ENCODE measurements at places on chromosomes 3 and 15. TPM values are rescaled to one million over a fixed set of nuclear protein-coding genes. Genes with fewer than 3 reads are reported as not detected.
A peak's percentile ranks its signal among the peaks of the same experiment; 100 is the strongest.

SLC6A11 gene
- total RNA-seq = not detected

GRCh38 chr15:99917252-99917651 is 184.0 kb upstream of the LYSMD4 start:
- DNase-seq = no peak
- no peaks in the 10 kb centered on the region for H3K4me1 ChIP-seq
- H3K27ac ChIP-seq = no peak overlapping the region
- H3K27me3 ChIP-seq = no peaks in the 10 kb centered on the region
- no peak overlapping the region for H3K4me3 ChIP-seq

CLDN18 gene
- not detected for total RNA-seq

ALDH1L1 gene
- 50.2 TPM for total RNA-seq

DNA sequence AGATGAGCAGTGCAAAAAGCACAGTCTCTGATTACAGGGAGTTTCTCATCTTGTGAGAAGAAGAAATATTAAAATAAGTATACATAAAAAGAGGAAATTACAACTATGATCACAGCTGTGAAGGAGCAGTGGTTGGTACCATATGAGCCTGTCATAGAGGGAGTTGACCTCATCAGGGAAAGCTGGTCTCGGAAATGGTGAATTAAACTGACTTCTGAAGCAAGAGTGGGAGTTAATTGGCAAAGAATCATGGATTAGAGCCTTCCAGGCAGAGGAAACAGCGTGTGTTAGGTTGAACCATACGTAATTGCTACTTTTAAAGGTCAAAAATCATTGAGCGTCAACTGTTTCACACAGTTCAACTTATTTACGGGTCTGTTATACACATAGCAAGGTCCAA is 539.1 kb downstream of the EDEM1 start:
- no peak overlapping the region for H3K27ac ChIP-seq
- H3K4me3 ChIP-seq = no peak overlapping the region
- no peaks in the 10 kb centered on the region for H3K27me3 ChIP-seq
- no peaks in the 10 kb centered on the region for H3K4me1 ChIP-seq
- no peaks in the 10 kb centered on the region for H3K36me3 ChIP-seq
- DNase-seq = no peak

- no peak overlapping the region for H3K4me3 ChIP-seq
- no peaks in the 10 kb centered on the region for H3K27me3 ChIP-seq
- H3K4me1 ChIP-seq = no peaks in the 10 kb centered on the region
- no peak overlapping the region for H3K27ac ChIP-seq
Measured at GRCh38 chr3:141305436-141305835, 62.9 kb upstream of the ZBTB38 start.

DNA sequence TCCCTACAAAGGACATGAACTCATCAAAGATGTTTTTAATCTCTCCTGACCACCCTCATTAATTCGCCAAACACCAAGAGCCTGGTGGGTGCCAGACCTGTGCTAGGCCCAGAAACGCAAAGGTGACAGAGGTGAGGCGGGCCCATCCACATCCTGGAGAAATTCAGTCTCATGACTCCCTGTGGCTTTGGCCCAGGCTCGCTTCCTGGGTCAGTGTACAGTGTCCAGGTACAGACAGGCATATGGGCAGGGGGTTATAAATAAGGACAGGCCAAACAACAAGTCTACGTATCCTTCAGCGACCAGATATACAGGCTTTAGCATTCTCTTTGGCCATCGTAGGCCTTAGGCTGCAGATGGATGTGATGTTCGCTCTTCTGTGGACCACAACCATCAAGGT is 945 bp upstream of the PLA2G4F start:
- peaks cover 31% of the 10 kb centered on the region for H3K36me3 ChIP-seq
- peaks cover 4% of the 10 kb centered on the region for H3K4me1 ChIP-seq
- no peaks in the 10 kb centered on the region for H3K27me3 ChIP-seq
- no peak for DNase-seq

ISLR gene
- 323 TPM for total RNA-seq

GRCh38 chr3:155283092-155284056 is 10.1 kb downstream of the STRIT1 start:
- H3K27me3 ChIP-seq = no peaks in the 10 kb centered on the region
- no peak overlapping the region for H3K27ac ChIP-seq
- no peaks in the 10 kb centered on the region for H3K4me1 ChIP-seq
- DNase-seq = no peak
- no peak overlapping the region for H3K4me3 ChIP-seq
- no peaks in the 10 kb centered on the region for H3K36me3 ChIP-seq

- no peaks in the 10 kb centered on the region for H3K27me3 ChIP-seq
- H3K27ac ChIP-seq = no peak overlapping the region
- no peaks in the 10 kb centered on the region for H3K36me3 ChIP-seq
- DNase-seq = no peak
Measured at GRCh38 chr15:91456921-91457320, 356.9 kb downstream of the SV2B start.

DNA sequence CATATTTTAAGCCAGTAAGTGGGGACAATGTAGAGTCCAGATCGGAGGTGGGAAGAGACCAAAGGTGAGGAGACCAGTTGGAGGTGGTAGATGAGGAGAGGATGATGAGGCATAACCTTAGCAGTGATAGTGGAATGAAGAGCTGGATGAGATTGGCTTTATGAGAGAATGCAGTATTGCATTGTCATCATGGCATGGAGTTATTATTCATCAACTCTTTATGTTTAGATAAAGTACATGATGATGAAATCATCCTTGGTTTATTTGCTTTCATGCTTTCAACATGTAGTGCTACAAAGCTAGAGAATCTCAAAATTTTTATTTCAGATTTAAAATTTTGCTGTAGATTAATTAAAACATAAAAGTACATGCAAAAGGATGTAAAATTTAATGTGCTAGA is 64.0 kb downstream of the PPM1L start:
- DNase-seq = no peak
- H3K27me3 ChIP-seq = no peaks in the 10 kb centered on the region

- no peaks in the 10 kb centered on the region for H3K27me3 ChIP-seq
- H3K4me3 ChIP-seq = peak overlapping the region; percentile 94
- peak overlapping the region; percentile 86 for H3K27ac ChIP-seq
- no peak for DNase-seq
- peaks cover 13% of the 10 kb centered on the region for H3K4me1 ChIP-seq
Measured at GRCh38 chr3:196431181-196432136, 768 bp downstream of the UBXN7 start.

- no peaks in the 10 kb centered on the region for H3K27me3 ChIP-seq
- H3K36me3 ChIP-seq = no peaks in the 10 kb centered on the region
- DNase-seq = no peak
- H3K4me3 ChIP-seq = no peak overlapping the region
- H3K4me1 ChIP-seq = no peaks in the 10 kb centered on the region
- H3K27ac ChIP-seq = no peak overlapping the region
Measured at GRCh38 chr15:38905632-38906031, 341.0 kb upstream of the RASGRP1 start.

- no peaks in the 10 kb centered on the region for H3K27me3 ChIP-seq
- no peaks in the 10 kb centered on the region for H3K4me1 ChIP-seq
- no peak for DNase-seq
- H3K4me3 ChIP-seq = no peak overlapping the region
- H3K36me3 ChIP-seq = no peaks in the 10 kb centered on the region
Measured at GRCh38 chr3:53753518-53754183, 92.6 kb downstream of the CHDH start.

ZNF860 gene
- total RNA-seq = 0.81 TPM

SPINK8 gene
- total RNA-seq = not detected

DNA sequence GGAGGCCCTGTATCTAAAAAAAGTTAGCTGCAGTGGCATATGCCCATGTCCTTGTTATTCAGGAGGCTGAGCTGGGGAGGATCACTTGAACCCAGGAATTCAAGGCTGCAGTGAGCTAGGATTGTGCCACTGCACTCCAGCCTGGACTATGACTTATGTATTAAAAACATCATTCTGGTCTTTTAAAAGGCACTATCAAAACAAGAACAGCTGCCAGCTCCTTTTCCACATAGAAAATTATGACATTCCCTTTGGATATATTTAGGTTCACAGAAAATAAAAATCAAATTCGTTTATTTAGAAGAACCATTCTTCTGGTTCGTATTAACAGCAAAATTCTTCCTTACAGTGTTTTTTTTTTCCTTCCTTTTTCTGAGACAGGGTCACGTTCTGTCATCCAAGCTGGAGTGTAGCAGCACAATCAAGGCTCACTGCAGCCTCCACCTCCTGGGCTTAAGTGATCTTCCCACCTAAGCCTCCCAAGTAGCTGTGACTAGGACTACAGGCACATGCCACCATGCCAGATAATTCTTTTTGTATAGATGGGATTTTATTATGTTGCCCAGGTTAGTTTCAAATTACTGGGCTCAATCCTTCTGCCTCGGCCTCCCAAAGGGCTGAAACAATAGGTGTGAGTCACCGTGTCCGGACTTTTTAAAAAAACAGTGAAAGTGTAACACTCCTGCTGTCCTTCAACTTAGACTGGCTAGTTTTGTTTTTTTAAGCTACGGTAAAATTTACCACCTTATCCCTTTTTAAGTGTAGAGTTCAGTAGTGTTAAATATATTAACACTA is 13.9 kb downstream of the ICE2 start:
- no peaks in the 10 kb centered on the region for H3K36me3 ChIP-seq
- no peak overlapping the region for H3K27ac ChIP-seq
- no peak for DNase-seq
- H3K4me1 ChIP-seq = peaks cover 6% of the 10 kb centered on the region

- no peak overlapping the region for H3K27ac ChIP-seq
- H3K36me3 ChIP-seq = no peaks in the 10 kb centered on the region
- no peak overlapping the region for H3K4me3 ChIP-seq
Measured at GRCh38 chr3:134694466-134694865, 43.6 kb upstream of the KY start.

GRCh38 chr15:34737477-34737876 is 17.3 kb downstream of the GJD2 start:
- no peaks in the 10 kb centered on the region for H3K36me3 ChIP-seq
- no peak overlapping the region for H3K27ac ChIP-seq
- H3K4me1 ChIP-seq = no peaks in the 10 kb centered on the region

SLC22A14 gene
- total RNA-seq = not detected

- no peak for DNase-seq
- H3K4me1 ChIP-seq = no peaks in the 10 kb centered on the region
- H3K27me3 ChIP-seq = no peaks in the 10 kb centered on the region
- H3K4me3 ChIP-seq = no peak overlapping the region
Measured at GRCh38 chr15:91679447-91679846, 174.1 kb upstream of the SLCO3A1 start.

DNA sequence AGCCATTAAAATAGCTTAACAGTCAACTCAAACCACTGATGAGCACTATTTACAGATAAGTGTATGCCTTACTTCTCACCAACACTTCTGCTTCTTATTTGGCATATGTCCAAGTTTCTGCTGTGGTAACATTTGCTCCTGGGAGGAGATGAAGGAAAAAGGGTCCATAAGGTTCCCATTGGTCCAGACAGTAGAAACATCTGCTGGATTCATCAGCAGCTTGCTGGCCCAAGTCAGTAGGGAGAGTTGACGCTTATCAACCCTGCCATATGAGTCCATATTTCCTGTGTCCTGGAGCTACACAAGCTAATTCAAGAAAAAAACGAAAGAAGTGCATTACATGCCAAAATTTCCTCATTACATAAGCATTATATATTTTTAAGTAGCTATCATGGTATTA is 824.5 kb downstream of the CADM2 start:
- H3K36me3 ChIP-seq = no peaks in the 10 kb centered on the region
- H3K4me3 ChIP-seq = no peak overlapping the region
- no peaks in the 10 kb centered on the region for H3K27me3 ChIP-seq
- H3K27ac ChIP-seq = no peak overlapping the region

DNA sequence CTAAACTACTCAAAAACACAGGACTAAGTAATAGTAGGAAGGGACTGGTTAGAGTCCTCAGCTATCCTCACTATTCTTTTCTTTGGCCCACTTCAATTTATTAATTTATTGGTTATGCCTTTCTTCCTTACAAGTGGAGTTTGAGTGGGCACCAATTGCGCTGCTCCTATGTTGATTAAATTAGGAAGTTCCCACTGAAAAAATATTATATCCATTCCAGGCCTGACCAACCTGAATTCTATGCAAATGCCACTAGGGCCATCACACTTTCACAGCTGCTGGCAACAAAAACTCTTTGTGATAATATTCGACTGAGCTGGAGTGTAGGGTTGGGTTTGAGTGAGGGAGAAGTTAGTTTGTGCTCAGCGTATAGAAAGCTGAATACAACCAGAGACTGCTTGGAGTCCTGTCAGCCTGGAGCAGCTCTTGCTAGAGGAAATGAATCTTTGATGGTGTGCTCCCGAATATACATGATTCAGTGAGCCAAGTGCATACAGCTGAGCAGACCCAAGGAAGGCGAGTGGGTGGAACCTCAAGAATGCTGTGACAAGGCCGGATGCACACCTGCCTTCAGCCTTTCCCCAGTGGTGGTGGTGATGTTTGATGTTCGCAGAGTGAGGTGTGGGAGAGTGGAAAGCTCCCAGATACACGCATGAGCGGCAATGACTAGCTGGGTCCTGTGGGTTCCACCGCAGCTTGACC is 1.5 kb downstream of the ARHGEF3 start:
- H3K27me3 ChIP-seq = no peaks in the 10 kb centered on the region
- DNase-seq = no peak
- peak overlapping the region; percentile 72 for H3K4me3 ChIP-seq
- H3K36me3 ChIP-seq = no peaks in the 10 kb centered on the region

DNA sequence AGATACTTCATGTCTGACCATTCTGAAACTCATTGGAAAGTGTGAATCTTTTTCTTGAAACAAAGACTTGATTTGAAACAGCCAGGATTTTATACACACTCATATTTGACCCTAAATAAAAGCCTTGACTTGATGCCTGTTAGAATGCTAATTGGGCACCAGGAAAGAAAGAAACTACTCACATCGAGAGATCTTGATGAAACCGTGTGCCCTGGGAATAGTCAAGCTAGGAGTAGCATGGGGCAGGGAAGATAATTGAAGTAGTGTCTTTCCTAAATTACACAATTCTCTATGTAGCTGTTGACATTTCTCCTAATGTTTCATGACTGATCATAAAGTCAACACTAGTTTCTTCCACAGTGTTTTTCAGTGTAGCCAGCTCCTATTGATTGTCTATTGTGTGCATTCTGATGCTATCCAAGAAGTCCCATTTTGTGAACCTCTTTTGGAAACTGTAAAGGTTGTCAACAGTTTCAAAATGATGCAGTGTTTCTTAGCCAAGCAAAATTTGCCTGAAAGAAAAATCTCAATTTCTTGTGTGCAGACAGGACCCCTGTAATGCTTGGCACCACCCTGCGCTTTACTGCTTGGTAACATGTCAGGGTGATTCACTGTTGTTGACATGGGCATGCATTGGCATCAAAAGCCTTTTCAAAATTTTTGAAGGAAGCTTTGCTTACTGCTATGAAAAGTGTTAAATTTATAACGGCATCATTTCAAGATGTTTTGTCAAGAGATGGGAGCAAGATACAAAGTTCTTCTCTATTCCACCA is 52.5 kb upstream of the OTOL1 start:
- no peak overlapping the region for H3K4me3 ChIP-seq
- no peaks in the 10 kb centered on the region for H3K27me3 ChIP-seq
- H3K4me1 ChIP-seq = no peaks in the 10 kb centered on the region
- no peak for DNase-seq
- H3K36me3 ChIP-seq = no peaks in the 10 kb centered on the region
- no peak overlapping the region for H3K27ac ChIP-seq

All from thoracic aorta (tissue), 2 donors.